Fibroblast of the aortic adventitia (primary cell): ENCODE measurements at places on chromosomes 5 and 9.

- peak; percentile 5 for DNase-seq
Measured at GRCh38 chr5:59416451-59416850, 477.1 kb downstream of the PDE4D start.

DNA sequence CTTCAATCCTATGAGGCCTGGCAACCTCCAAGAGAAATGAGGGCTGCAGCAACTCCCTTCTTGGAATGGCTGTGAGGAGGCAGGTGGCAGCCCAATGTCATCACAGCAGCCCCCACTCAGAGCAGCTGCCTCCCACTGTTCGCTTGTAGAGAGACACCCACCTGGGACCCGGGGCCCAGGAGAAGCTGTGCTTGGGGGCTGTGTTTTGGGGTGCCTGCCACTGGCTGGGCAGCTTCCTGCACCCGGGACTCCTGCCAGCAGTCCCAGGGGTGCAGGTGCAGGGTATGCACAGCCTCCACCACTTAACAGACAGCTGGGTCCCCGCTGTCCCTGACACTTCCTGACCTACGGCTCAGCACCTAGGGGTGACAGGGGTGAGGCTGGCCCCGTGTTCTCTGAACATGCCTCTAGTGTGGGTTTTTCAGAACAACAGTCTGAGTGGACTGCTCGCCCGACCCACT, 26.2 kb downstream of the NIPAL4 start:
- DNase-seq, result no peak

DNA sequence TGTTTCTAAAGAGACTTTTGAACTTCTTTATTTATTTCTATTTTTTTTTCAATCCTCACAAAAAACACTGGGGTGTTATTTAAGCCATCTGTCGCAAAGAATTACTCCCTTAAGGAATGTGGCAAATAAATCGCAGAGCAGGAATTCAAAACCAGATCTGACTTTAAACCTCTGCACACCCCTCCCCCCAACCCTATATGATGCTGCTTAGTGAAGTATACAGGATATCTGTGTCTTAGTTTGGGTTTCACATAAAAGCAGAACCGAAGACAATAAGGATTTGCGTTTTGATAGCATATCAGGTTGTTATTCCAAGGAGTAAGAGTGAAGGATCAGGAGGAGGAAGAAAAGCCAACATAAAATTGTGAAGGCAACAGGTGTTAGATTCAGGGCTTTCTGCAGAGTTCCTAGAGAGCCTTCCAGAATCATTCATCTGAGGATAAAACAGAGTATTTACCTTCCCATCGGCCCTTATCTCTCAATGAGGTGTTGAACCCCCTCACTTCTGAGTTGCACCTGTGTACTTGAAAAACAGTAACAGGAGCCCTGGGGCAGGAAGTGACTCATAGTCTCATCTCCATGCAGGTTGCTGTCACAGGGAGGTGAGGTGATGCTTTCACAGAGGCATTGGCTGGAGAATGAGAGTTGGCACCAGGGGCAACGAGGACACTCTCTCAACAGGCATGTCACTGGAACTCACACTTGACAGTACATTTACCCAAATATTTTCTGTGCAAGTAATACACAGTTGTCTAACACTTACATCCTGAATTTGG, 33.5 kb upstream of the DMRT3 start:
- no peak for DNase-seq

GRCh38 chr9:98807070-98807813, at the start of gene GALNT12:
Gene GALNT12 (plus strand): TSS chr9:98807670. CDS start chr9:98807699, 29 bp downstream.
- no peak for DNase-seq

DNA sequence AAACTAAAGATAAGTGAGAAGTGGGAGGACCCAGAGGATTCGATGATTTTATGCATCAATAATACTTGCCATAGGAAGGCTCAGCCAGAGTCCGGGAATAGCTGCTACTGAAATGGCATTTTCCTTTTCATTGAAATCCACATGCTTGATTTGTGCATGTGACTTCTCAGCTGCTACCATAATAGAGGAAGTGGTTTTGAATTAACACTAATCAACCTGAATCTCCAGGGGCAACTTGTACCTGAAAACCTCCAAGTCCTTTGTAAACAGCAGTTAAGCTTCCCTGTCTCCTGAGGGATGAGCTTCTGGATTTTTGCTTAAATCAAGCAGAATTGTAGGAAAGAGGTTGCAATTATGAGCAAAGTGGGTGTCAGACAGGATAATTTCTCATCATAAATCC, 124.9 kb downstream of the PPP2R2B start:
- no peak for DNase-seq

GRCh38 chr5:78339617-78340436, 20.6 kb upstream of the SCAMP1 start:
- no peak for DNase-seq

GRCh38 chr5:16508730-16509531, 43.3 kb upstream of the ZNF622 start:
- DNase-seq, result peak; percentile 39

GRCh38 chr5:77202145-77202544, 8.3 kb upstream of the PDE8B start:
- DNase-seq, result no peak

- DNase-seq, result no peak
Measured at GRCh38 chr9:11190719-11191118, 577.9 kb upstream of the PTPRD start.
